Posterior vena cava (tissue), 2 donors: ENCODE measurements at places on chromosomes 16 and 17. TPM values are rescaled to one million over a fixed set of nuclear protein-coding genes. Genes with fewer than 3 reads are reported as not detected.

DNA sequence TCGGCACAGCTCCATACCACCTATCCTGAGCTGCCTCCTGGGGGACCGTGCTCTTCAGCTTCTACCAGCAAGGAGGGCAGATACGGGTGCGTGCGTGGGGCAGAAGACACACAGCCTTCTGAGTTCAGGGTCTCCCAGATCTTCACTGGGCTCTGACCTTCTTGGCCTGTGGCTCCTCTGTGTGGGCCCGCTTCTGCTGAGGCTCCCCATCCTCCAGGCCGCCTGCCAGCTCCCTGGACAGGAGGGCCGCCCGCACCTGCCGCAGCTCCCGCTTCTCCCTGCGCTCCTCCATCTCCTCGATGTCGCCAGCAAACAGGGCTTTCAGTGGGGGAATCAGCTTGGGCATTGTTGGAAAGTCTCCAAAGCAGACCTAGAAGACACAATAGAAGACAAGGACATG lies 25.2 kb downstream of the ELAC2 start:
- DNase-seq = peak; percentile 48

- DNase-seq = no peak
These were observed 7.8 kb downstream of the SUMO2 start for GRCh38 chr17:75174996-75175395.

DNA sequence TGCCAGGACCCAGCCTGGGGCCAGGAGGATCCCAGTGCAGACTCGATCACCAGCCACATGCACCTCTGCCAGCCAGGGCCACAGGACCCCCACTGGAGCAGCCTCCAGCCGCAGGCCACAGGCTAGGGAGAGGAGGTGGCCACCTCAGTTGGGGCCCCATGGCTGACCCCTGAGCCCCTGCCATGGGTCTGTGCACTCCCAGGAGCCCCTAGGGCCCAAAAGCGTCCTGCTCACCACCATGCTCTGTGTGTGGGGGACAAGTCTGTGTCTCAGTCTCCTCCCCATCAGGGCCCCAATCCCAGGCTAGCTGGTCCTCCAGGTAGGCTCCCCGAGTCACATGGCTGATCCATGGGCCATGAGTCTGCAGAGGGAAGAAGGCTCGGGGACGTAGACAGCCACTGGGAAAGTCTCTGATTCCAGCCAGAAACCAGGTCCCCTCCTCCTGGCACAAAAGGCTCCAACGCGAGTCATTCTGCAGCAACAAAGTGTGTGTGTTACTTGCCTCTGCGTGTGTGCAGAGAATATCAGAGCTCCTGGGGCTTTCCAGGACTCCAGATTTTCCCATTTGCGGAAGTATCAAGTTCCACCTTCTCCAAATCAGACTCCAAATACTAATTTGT lies 6.1 kb upstream of the PRSS8 start:
- no peak for DNase-seq

DNA sequence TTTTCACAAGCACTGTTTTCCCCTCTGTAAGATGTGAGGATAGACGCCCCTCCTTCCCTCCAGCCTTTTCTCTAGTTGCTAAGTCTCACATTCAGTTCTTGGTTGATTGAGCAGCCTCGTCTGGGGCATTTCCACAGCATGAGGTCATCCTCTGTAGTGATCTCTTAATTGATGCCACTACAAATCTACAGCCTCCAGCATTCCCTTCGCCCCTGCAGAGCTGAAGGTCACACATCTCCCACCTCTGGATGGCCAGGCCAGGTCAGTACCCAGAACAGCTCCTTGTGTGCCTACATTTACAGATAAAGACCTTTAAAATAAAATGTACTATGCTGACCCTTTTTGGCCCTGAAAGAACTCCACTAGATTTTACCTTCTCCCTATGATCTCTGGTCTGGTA lies 32.5 kb upstream of the CDH11 start:
- DNase-seq = no peak

DNA sequence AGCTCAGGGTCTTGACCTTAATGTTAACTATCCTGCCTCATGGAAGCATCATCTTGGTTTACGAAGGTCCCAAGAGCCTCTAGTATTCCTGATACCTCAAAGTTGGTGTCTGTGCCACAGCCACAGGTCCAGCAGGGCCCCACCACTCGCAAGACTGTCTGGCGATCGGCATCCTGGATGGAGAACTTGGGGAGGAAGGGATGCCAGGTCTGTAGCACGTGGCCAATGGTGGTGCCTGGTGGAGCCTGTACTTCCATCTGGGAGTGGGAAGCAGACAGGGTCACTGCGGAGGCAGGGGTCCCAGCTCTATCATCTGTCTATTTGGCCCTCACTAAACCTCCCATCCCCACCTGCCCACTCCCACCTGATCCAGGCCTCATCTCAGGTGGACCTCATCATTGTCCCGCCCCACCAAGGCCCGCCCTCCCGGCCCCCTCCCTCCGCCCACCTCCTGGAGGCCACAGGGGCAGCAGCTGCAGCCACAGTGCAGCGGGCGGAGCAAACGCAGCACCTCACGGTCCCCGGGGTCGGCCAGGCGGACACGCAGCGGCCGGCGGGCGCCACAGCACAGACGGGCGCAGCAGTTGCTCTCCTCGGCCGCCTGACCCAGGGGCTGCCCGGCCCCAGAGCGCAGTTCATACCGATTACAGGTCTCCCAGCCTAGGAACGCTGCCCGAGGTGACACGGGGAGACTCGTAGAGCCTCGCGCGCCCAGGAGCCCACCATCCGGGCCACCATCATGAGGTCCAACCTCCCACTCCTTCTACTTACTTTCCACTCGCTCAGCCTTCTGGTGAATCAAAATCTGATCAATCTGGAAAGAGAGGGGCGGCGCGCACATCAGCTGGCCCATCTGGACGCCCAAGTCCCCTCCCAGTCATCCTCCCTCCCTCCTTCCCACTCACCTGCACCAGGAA lies 1.4 kb downstream of the PLSCR3 start:
- DNase-seq = no peak

The P4HB gene
- total RNA-seq = 339 TPM

DNA sequence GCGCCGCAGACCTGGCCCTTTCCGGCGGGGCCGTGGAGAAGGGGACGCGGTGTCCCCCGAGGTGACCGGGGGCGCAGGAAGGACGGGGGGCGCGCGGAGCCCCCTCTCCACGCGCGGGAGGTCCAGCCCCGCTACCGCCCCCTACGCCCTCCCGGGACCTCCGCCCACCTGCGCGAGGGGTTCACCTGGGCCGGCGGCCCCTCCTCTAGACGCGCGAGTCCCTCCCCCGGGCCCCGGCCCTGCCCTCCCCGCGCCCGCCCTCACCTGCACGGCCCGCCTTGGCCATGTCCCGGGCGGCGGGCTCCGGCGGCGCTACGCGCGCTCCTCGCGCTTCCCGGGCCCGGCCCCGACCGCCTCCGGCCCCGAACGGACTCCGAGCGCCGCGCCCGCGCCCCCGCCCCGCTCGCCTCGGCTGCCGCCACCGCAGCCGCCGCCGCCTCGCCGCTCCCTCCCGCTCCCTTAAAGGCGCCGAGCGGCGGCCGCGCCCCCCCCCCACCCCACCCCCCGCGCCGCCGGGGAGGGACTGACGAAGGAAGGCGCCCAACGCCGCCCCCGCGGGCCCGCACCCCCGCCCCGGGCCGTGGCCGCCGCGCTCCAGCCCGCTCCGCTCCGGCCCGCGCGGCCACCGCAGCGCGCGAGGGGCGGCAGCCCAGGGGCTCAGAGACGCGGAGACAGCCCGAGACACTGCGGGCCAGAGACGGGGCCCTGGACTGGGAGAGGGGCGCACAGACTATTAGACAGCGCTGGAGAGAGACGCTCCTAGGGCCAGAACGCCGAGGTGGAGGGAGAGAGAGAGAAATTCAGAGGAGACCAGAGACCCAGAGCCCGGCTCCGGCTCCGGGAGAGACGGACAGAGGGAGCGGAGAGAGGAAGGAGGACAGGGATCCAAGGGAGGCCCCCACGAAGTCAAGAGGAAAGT lies at the start of gene PITPNM3:
TSS of gene PITPNM3 (minus strand) at position 435 of the 919 bp plus-strand sequence. CDS start at position 286, 149 bp downstream.
- peak; percentile 70 for DNase-seq

GRCh38 chr17:43669971-43670644 lies 8.4 kb upstream of the MEOX1 start:
- DNase-seq = no peak

- DNase-seq = no peak
These were observed 97.3 kb downstream of the SDK2 start for GRCh38 chr17:73546770-73547536.

- no peak for DNase-seq
These were observed 627.4 kb downstream of the KCNJ2 start for GRCh38 chr17:70796757-70797156.

The CCL1 gene
- total RNA-seq = not detected

DNA sequence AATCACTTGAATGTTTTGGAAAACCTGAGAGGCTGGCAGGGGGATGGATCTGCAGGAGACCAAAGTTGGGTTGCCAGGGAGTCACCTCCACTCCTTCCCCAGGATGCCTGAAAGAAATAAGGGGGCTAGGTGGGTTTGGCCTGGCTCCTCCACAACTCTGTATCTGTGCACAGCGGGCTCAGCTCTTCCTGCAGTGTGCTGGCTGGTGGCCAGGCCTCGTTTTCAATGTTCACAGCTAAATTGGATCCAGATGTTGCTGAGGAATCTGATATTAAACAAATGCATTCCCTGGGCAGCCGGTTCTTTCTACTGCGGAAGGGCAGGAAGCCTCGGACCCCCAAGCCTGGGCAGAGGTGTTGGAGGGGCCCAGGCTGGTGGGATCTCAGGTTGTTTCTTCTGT lies 106.2 kb downstream of the N4BP1 start:
- DNase-seq = peak; percentile 83

GRCh38 chr17:30093463-30094147 lies 23.0 kb upstream of the NSRP1 start:
- no peak for DNase-seq

- DNase-seq = no peak
These were observed 357.6 kb upstream of the C16orf82 start for GRCh38 chr16:26709175-26709574.

DNA sequence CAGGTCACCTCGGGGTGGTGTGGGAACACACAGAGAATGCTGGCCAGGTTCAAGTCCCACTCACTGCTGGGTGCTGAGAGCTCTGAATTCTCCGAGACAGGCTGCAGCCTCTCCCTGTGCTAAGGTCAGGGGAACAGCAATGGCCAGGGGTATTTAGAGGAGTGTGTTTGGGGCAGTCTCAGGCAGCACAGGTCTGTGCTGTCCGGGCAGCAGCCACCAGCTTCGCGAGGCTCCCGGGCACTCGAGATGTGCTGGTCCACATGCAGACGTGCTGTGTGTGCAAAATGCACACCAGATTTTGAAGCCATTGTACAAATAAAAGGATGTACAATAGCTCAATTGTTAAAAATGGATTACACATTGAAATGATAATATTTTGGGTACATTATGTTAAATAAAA lies 7.1 kb downstream of the NHERF1 start:
- DNase-seq = no peak

The SPN gene
- total RNA-seq = 3.7 TPM

DNA sequence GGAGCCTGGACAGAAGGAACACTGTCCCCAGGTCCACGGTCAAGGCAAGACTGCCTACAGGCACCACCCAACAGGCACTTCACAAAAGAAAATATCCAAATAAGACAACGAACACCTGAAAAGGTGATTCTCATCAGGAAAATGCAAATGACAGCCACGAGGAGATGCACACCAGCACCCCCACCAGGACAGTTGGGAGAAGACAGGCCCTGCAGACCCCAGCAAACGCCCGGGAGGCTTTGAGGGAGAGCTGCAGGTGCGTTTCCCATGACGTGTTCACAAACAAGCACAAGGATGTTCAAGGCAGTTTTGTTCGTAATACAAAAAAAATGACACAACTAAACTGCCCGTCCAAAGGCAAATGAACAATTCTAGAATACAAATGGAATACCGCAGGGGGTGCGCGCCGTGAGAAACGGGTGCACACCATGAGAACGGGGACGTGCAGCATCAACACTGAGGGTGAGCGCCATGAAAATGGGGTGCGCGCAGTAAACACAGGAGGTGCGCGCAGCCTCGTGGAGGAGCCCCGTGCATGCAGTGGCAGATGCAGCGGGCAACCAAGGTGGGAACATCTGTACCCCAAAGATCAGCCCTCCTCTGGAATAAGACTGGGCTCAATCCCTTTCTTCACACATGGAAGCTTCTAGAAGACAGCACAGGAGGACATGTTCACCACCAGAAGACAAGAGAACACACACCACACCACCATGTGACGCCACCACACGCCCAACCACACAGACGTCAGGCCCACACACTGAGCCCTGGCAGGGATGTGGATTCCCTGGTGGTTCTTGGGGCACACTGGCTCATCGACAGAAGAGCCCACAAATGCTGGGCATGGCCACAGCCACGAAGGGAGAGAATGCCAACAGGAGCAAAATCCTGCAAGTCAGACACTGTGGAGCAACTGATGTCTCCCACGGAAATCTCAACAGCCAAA lies 91.2 kb downstream of the ZNF778 start:
- DNase-seq = no peak

The SLFN14 gene
- not detected for total RNA-seq
